ENCODE measurements at places on chromosomes 7 and 10.

GRCh38 chr10:24440817-24441797, 232.2 kb downstream of the KIAA1217 start:
- DNase-seq, result peak; percentile 25

DNA sequence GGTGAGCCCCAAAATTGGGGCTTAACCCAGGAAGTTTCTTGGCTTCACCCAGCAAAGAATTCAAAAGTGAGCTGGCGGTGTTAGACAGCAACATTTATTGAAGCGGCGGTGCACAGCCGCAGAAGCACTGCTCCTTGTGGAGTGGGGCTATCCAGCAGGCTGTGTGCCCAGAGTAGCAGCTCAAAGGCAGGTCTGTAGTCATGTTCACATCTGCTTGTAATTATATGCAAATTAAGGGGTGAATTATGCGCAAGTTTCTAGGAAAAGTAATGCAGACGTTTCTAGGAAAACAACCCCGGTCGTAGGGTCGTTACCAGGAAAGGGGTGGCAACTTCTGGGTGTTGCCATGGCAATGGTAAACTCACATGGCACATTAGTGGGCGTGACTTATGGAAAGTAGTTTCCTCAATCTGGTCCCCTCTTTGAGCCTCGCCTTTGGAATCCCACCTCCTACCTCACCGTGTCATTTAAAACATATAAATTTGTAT, 13.7 kb upstream of the KBTBD2 start:
- peak; percentile 83 for DNase-seq

DNA sequence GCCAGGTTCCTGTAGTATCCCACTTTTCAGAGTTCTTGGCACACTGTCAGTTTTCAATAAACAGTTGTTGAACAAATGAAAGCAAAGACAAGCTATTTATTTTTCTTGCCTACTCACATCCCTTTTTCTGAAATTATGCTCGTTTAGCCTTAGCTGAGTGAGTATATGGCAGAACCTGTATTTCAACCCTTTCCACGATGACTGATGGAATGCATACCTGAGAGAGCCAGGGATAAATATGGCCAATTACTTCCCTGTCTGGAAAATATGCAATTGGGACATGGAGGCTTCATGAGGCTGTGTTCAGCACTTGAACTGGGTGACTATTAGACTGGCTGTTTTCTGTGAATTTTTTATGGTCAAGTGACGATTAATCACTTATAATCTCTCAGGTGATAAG, 144.5 kb upstream of the POT1 start:
- no peak for DNase-seq

GRCh38 chr7:101308245-101309085, 13.1 kb downstream of the IFT22 start:
- peak; percentile 56 for DNase-seq

DNA sequence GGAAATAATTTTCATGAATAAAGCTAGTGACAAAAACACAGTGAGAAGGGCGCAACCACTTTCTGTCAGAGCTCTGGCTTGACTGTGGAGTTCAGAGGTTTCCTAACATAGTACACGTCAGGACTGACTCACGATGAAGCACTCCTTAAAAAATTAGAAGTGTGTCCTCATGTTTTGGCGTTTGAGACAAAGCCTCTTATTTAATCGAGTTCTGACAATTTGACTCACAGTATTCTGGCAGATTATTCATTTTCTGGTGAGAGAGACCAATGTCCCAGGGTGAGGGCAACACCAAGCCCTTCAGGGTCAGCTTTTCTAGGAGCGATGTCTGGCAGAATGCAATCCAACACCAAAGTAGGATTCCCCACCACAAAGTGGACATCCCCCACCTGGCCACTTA, 108.7 kb downstream of the DIP2C start:
- DNase-seq, result peak; percentile 87

DNA sequence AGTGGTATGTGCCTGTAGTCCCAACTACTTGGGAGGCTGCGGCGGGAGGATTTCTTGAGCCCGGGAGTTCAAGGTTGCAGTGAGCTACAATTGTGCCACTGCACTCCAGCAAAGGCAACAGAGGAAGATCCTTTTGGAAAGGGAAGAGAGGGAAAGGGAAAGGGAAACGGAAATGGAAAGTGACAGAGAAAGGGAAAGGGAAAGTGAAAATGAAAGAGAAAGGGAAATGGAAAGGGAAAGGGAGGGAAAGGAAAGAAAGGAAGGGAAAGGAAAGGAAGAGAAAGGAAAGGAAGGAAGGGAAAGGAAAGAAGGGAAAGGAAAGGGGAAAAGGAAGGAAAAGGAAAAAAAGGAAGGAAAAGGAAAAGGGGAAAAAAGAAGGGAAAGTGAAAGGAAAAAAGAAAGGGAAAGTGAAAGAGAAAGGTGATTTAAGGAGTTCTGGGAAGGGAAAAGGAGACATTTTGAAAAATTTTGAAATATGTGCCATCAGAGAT, 2.3 kb upstream of the ZC3HAV1 start:
- no peak for DNase-seq

DNA sequence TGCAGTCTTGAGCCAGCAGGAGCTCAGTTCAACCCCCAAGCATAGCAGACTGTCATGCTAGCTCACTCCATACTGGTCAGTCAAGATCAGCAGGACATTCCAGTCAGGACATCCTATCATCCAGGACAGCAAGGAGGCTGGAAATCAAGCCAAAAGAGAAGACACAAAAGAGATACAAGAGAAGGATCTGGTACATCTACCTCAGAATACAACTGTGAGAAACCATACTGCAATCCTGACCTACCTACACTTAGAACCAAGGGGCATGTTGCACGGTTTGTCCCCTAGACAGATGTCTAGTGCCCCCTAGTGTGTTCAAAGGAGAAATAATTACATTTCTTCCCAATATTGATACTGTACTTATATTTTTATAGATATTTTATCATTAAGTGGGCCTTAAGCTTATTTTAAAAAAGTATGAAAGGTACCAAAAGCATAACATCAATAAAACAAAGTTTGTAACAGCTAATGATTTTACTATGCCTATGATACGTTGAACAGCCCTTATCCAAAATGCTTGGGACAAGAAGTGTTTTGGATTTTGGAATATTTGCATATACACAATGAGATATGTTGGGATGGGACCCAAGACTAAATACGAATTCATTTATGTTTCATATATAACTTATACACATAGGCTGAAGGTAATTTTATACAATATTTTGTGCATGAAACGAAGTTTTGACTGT, 26.7 kb downstream of the ERCC6 start:
- DNase-seq, result peak; percentile 49

DNA sequence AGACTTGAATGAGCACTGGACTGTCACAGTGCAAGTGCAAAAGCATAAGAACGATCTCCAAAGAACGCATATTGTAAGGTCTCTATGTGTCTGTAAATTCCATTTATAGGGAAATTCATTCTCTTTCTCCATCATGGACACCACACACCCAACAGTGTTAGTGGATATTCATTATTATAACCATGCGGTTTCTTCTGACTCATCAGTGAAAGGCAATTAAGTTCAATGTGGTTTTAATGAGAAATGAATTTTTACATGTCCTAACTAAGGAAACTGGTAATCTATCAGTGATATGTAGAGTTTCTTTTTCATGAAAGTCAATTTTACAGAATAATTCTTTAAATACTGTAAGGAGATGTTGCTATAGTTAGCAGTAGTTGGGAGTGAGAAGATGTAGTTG, 25.9 kb downstream of the GIMAP8 start:
- DNase-seq, result no peak

- no peak for DNase-seq
These were observed 229.0 kb upstream of the STK17A start for GRCh38 chr7:43353902-43354301.

GRCh38 chr7:110470420-110470819, 620.5 kb upstream of the LRRN3 start:
- no peak for DNase-seq
